ENCODE measurements at places on chromosomes 7 and 10.

GRCh38 chr7:28811701-28812430, 146.3 kb downstream of the TRIL start:
- DNase-seq = no peak

DNA sequence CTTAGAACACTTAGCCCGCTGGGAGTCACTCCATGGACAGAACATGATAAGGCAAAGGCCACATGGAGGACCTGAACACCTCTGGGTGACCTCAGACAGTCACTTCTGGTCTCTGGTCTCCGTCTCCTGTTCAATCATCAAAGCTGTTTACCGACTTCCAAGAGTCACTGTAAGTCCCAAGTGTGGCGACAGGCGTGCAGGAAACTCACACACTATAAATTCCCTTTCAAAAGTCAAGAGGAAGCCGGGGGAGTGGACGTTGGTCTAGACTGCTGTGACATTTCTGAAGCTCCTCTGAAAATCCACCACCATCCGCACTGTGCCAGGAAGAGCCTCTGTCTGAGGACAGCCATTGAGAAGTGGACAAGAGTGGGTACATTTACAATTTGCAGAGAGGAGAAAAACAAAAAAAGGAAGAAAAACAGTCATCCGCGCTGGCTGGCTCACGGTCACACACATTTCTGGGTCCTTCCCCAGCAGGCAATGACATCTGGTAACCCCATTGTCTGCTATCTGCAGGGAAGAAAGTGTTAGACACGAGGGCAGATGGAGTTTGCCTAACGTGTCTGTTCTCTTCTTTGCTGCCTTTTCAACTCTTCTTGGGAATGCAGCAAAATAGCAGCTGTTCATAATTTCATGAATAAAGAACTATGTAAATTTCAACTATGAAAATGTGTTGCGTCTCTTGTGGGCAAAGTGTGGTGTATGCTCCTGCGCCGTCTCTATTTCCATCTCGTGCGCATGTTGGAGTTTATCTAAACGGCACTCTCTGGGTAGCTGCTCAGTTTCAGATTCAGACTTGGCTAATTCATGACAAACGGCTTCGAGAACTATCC, 32.9 kb upstream of the CUX1 start:
- DNase-seq = no peak

GRCh38 chr10:124030061-124030460, 63.3 kb downstream of the CHST15 start:
- DNase-seq = no peak

DNA sequence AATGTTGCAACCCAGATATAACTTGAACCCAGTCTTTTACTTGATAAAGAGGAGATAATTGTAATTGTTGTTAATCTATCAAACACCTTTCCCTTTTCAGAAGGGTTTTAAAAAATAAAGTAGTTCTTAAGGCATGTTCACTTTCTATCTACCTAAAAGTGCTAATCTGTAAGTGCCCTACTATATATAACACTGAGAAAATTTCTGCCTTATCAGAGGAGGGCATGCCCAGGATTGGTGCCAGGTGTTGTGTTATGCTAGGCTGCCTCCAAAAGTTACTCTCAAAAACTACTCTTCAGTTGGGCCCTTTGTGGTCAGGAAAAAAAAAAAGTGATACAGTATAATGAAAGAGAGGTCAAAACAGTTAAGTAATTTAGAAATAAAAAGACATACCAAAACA, 36.3 kb downstream of the SMNDC1 start:
- no peak for DNase-seq

GRCh38 chr10:79438021-79438698, 7.3 kb downstream of the ZCCHC24 start:
- DNase-seq = no peak

DNA sequence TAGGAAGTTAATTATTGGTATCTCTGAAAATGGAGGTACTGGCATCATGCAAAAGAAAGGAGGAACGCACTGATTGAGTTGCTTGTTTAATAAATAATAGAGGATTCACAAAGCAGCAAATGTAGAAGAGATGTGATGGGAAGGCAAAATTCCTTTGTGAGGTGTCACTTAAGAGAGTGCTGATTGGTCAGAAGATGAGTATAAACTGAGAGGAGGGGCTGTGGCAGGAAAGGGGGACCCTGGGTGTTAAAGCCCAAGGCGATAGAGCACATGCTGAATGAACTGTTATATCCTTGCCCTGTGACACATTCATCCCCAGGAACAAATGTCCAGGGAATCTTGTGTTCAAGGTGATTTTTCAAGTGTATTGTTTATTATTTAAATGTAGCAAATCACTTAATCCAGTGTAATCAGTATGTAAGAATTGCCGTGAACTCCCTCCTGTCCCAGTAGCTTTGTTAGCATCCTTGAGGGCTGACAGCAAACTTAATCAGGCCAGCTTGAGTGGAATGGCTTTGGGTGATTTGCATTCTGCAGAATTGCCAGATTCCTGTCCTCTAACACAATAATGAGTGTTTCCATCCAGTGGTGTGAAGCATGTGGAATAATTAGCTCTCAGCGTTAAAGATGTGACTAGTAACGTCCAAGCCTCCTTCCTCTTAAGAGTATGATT, 111.9 kb downstream of the CHN2 start:
- no peak for DNase-seq

GRCh38 chr7:123041101-123041500, 45.6 kb upstream of the TAS2R16 start:
- no peak for DNase-seq

DNA sequence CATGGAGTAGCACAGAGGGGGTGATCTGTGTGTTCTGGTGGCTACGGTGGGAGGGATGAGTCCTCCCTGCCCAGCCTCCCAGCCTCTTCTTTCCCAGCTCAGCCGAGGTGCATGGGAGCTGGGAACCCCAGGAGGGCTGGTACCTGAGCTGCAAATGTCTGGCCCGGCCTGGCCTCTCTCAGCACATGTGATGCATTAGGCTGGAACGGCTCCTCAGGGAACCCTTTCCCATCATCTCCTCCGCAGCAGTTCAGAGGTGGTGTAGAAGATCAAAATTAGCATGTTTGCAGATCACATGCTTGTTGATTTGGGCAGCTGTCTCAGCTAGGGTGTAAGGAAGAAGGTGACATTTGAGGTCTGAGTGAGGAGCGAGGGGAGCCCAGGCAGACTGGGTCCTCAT, 126.6 kb downstream of the EMX2 start:
- DNase-seq = no peak

GRCh38 chr10:127303105-127303504, 106.7 kb upstream of the INSYN2A start:
- DNase-seq = no peak

DNA sequence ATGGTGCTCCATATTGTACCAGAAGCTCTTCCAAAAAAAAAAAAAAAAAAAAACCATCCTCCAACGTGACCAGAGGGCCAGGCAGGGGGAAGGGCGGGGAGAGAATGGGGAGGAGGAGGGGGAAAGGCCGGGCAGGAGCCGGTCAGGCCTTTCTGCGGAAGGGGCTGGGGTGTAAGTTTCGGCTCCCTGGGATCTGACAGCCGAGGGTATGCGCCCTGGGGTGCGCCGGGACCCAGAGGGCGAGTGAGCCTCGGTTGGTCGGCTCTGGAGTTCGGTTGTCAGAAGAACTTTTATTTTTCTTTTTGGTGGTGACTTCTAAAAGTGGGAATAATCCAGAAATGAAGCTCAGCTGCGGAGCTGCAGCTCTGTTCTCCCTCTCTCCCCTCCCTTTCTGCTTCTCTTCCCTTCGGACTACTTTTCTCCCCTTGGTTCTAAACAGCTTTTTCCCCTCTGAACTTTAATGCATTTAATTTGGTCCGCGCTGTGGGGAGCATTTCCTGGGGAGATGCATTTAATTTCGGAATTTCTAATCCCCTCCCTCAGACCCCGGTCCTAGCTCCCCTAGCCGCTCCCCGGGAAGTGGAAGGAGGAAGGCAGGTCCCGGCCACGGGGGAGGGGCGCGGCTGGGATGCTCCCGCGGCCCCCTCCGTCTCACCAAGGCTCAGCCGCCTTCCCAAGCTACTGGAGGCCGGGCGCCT, 3.9 kb upstream of the PAX2 start:
- DNase-seq = no peak

DNA sequence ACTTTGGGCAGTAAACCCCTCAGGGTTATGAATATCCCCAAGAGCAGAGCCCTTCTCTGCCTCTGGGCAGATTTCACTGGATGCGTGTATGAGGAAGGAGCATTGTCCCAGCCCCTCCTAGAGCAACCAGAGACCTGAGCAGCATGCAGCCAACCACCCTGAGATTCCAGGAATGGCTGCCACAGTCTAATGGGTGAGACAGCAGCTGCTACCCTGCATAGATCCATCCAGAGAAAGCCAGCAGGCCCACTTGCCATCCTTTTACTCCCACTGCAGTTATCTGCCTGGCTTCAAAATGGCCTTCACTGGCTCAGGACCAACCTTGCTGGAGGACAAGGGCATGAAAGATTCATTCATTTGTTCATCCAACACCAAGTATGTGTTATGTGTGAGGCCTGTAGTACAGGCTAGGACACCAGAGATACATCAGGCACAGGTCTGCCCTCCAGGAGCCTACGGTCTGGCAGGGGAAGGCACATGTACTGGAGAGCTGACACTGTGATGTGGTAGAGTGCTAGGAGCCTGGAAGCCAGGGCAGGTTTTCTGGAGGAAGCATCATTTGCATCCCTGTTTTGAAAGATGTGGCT, 26.2 kb upstream of the C10orf105 start:
- no peak for DNase-seq

- no peak for DNase-seq
Measured at GRCh38 chr7:142880876-142881505, 4.6 kb downstream of the TRPV6 start.

DNA sequence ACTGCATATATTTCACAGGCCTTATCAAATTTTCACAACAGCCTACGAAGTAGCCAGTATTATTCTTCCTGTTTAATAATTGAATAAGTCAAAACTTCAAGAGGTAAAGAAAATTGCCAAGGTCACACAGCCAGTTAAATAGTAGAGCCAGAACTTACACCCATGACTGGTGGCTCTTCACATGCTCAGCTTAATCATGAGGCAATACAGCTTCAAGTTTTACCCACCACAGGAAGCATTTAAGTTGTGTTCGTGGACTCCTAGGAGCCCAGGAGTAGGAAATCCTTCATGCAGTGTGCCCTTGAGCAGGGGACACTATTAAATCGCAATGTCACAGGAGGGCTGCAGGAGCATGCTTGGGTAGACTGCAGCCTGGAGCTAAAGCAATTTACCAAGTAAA, 11.1 kb downstream of the LIPA start:
- no peak for DNase-seq

GRCh38 chr10:128230401-128230800, 104.2 kb upstream of the MKI67 start:
- no peak for DNase-seq

GRCh38 chr10:112585960-112586359, 138.9 kb downstream of the VTI1A start:
- DNase-seq = no peak

DNA sequence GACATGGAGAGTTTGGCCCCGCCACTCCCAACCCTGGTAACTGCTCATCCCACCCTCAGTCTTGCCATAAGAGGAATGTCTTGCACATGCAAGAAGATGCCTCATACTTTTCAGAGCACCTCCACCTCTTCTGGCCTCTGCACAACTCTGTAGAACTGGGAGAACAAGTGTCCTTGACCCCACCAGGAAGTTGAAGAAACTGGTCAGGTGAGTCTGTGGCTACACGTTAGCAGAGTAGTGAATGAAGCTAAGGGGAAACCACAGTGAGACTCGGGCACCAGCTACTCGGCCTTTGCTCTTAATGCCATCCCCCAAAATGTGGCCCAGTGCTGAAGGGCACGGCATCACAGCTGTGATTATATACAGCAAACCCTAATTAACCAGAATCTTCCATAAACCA, 110.1 kb downstream of the ARID5B start:
- DNase-seq = no peak

- DNase-seq = peak; percentile 49
Measured at GRCh38 chr10:114061148-114061547, 17.5 kb downstream of the ADRB1 start.

DNA sequence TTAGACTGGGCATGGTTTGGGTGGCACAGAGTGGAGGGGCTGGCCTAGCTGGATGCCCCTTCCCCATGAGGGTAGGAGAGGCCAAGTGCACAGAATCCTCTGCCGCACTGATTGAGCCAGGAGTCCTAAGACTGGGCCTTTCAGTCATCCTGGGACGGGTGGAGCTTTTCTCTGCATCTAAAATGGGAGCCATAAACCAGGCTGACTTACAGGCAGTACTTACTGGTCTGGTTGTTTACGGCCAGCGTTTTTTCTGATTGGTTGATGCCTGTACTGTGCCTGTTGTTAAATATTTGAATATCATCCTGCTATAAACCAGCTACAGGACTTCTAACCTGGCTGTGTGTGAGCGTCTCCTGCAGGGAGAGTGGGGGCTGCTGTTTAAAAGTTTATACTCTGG, 107.8 kb downstream of the CDH23 start:
- DNase-seq = no peak

GRCh38 chr7:110371709-110372108, 719.2 kb upstream of the LRRN3 start:
- DNase-seq = no peak

- DNase-seq = no peak
Measured at GRCh38 chr10:128498746-128499145, 372.5 kb upstream of the MKI67 start.

DNA sequence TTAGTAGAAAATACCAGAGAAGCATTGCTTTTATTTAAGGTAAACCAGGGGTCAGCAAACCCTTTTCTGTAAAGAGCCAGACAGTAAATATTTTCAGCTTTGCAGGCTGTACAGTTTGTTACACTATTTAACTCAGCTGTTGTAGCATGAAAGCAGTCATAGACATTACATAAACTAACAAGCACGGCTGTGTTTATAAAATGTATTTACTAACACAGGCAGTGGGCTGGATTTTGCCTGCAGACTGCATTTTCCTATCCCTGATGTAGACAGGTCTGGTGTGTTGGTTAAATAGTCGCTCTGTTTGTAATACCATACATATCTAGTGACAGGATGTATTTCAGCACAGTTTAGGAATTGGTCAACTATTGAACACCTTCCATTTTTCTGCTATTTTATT, 129.3 kb downstream of the ST7 start:
- DNase-seq = no peak

- no peak for DNase-seq
Measured at GRCh38 chr7:25444991-25445390, 216.7 kb upstream of the NPVF start.

DNA sequence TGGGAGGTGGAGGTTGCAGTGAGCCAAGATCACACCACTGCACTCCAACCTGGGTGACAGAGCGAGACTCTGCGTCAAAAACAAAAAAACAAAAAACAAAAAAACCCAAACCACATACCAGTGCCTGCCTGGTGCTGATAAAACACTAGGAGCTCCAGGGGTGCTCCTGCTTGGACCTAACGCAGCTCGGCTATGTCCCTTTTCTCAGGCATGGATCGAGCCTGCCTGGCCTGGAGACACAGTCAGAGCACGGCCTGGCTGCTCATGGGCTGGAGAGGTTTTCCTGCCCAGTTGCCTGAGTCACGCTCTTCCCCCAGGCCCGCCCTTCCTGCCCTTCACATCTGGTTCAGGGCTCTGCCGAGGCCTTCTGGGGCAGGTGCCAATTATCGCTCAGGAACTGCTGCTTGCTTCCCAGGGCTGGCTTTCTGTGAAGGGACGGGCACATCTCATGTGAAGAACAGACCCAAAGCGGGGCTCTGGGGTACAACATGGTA, 12.6 kb upstream of the NPFFR1 start:
- no peak for DNase-seq

- no peak for DNase-seq
Measured at GRCh38 chr7:150363370-150363769, 5.3 kb upstream of the REPIN1 start.
